ENCODE measurements at places on chromosomes 1 and 21.

DNA sequence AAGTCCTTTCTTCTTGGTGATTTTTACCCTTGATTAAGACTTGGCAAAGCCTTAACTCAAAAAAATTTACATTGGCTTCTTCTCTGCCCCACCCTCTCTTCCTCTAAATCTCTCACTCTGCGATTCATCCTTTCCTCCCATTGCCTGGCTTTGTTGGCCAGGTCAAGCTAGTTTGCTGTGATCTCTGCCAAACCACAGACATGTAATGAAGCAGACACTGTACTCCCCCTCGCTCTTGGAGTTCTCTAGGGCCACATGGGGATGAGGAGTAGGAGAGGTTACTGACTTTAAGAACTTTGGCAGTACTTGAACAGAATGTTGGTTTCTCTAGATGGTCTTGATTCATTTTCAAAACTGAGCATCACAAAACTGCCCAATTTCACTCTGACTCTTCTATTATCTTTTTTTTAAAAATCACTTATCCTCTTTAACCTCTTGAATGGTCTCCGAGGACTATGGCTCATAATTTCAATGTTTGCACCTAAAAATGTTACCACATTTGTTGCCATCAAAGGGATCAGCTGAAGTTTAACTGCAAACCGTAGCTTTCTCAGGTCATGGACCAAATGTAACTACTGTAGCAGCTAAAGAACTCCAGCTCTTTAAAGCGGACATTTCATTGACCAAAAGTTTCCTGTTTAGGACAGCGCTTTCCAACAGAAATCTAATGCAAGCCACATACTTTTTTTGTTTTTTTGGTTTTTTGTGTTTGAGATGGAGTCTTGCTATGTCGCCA lies 62.7 kb upstream of the IPO9 start:
- no peak for DNase-seq

DNA sequence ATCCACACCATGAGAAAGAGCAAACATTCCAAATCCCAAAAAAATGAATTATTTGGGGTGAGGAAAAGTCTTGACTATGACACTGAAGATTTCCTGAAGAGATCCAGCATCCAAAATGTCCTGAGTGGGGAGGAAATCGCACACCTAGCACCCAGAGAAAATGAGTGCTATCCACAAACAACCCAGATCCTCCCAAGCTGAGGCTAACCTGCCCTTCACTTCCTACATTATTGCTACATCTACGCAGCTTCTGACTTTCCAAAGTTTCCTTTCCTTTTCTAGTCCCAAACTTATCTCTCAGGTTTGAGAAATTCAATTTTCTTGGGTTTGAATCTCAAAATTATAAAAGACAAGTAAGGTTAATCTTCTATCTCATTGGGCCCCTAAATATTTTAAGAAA lies 906 bp upstream of the RGS13 start:
- DNase-seq = no peak

GRCh38 chr1:202154766-202155477 lies 5.5 kb downstream of the PTPN7 start:
- no peak for DNase-seq

- DNase-seq = no peak
These were observed 59.0 kb upstream of the BCAR3 start for GRCh38 chr1:93740601-93741031.

GRCh38 chr1:34898330-34898761 lies 31.1 kb downstream of the DLGAP3 start:
- no peak for DNase-seq

DNA sequence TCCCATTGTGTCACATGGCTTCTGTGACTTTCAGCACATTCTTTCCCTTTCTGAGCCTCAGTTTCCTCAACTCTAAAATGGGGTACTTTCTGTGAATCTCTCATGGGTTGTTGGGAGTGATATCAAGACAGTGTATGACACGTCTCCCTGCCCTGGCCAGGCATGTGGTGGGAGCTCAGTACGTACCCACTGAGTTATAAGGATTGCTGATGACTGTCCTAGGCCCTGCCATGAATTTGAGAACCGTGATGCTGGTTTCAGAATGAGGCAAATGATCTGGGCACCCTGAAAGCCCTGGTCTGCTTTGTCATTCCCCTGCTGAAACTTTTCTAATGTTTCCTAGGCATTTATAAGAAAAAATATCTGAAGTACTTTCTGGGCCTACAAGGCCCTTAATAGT lies 3.6 kb downstream of the ZNF362 start:
- DNase-seq = no peak

DNA sequence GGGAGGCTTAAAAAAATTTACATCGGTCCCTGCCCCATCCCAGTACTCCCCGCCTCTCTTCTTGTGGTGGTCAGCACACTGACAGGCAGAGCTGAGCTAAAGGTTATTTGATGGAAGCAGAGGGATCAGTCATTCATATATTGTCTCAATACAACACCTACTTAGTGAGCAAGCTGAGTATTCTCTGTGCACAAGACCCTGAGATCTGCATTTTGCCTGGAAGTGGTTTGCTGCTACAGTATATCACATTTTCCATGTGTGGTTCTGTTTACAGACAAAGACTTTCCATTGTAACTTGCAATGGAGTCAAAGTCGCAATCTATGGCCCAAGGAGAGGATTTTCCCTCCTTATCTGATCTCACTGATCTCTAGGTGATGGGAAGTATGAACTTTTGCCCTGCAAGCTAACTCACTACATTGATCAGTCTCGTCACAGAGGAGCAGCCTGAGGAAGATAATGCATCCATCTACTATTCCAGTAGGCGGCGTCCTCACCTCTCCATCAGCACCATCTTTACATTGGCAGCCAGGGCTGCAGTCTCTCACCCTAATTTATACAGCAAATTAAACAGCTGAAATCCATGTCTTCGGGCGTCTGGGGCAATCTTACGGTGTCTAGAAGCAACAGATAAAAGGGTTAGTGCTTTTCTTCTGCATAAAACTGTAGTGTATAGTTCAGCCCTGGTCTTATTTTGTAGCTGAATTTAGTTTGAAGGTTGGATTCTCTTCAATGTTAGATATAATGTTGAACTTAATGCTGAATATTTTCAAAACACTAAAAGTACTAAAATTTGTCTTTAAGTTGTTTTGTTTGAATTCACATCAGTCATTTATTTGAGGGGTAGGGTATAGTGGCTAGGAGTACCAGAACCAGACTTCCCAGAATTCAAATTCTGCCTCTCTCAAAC lies 3.2 kb upstream of the TRAF5 start:
- peak; percentile 33 for DNase-seq

Measured in activated naive CD4-positive, alpha-beta T cell (primary cell).